ENCODE measurements at places on chromosomes 3 and 15. TPM values are rescaled to one million over a fixed set of nuclear protein-coding genes. Genes with fewer than 3 reads are reported as not detected.

The KIF15 gene
- 1.3 TPM for total RNA-seq

The ERICH6 gene
- total RNA-seq = 0.17 TPM

The PRSS50 gene
- total RNA-seq = not detected

The ATP8B4 gene
- total RNA-seq = 29.4 TPM

The HCLS1 gene
- total RNA-seq = not detected

The MCF2L2 gene
- 0.09 TPM for total RNA-seq

The KCNMB3 gene
- 0.94 TPM for total RNA-seq

The MASP1 gene
- 15.3 TPM for total RNA-seq

The MORC1 gene
- not detected for total RNA-seq

The ITGA11 gene
- total RNA-seq = 22.3 TPM

The LTK gene
- total RNA-seq = 0.17 TPM

The HRG gene
- not detected for total RNA-seq

The GRK7 gene
- not detected for total RNA-seq

The ACOX2 gene
- total RNA-seq = 28.2 TPM

The ZNF621 gene
- 11.8 TPM for total RNA-seq

The FBXL22 gene
- total RNA-seq = 0.16 TPM

The DCBLD2 gene
- 48.5 TPM for total RNA-seq

The FSD2 gene
- total RNA-seq = not detected

The RPS27L gene
- 656 TPM for total RNA-seq

The IQCH gene
- 4.8 TPM for total RNA-seq

The ACKR2 gene
- total RNA-seq = 0.26 TPM

The PLA2G4B gene
- total RNA-seq = 0.79 TPM

The PML gene
- 15.8 TPM for total RNA-seq

The RBPMS2 gene
- not detected for total RNA-seq

The PCLAF gene
- 20.8 TPM for total RNA-seq

The GP9 gene
- not detected for total RNA-seq

The TMCO5A gene
- total RNA-seq = not detected

The NPHP3 gene
- total RNA-seq = 18.6 TPM

The ARGFX gene
- not detected for total RNA-seq

The FAM107A gene
- 0.16 TPM for total RNA-seq

The SAMD7 gene
- not detected for total RNA-seq

The HCN4 gene
- total RNA-seq = not detected

The MCCC1 gene
- total RNA-seq = 29.5 TPM

The MNS1 gene
- 1.9 TPM for total RNA-seq

The SLMAP gene
- 35.9 TPM for total RNA-seq

The IL17RC gene
- total RNA-seq = 37.8 TPM

The CNTN6 gene
- total RNA-seq = not detected

The KBTBD12 gene
- not detected for total RNA-seq

The SYNM gene
- total RNA-seq = 2.2 TPM

The TMEM207 gene
- not detected for total RNA-seq

The C2CD4A gene
- not detected for total RNA-seq

The HYAL1 gene
- total RNA-seq = 2.7 TPM

The CHL1 gene
- total RNA-seq = 16.2 TPM

The RTP3 gene
- not detected for total RNA-seq

The GOLGA8J gene
- total RNA-seq = 0.09 TPM

Data from bronchial smooth muscle cell (primary cell).